ENCODE measurements at places on chromosomes 5 and 9.
A peak's percentile ranks its signal among the peaks of the same experiment; 100 is the strongest.

DNA sequence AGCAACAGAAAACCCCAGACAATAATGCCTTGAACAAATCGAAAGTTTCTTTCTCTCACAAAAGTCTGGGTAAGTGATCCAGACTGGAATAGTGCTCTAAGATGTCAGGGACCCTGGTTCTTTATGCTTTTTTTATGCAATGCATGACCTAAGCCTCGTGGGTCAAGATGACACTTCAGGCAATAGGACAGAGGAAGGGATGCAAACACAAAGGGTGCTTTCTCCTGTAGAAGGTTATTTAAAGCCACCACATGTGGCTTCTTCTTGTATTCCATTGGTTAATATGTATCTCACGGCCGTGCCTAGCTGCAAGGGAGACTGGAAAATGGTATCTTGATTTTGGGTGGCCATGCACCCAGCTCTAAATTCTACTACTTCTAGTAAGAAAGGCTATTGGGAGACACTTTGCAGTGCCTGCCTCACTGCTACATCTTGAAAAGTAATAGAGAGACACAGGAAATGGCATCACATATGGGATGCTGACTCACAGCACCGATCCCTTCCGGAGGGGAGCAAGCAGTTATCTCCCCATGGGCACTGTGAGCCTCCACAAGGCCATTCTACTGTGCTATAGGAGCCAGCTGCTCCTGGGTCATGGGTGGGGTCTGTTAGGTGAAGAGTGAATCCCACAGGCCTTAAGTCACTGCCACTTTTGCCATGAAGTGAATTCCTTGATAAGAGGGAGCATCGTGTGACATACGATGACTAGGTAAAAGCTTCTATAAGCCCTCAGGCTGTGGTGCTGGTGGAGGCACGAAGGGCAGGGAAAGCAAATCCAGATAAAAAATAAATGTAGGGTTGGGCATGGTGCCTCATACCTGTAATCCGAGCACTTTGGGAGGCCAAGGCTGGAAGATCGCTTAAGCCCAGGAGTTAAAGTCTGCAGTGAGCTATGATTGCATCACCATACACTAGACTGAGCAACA is 32.5 kb upstream of the RAB14 start:
- DNase-seq: no peak

DNA sequence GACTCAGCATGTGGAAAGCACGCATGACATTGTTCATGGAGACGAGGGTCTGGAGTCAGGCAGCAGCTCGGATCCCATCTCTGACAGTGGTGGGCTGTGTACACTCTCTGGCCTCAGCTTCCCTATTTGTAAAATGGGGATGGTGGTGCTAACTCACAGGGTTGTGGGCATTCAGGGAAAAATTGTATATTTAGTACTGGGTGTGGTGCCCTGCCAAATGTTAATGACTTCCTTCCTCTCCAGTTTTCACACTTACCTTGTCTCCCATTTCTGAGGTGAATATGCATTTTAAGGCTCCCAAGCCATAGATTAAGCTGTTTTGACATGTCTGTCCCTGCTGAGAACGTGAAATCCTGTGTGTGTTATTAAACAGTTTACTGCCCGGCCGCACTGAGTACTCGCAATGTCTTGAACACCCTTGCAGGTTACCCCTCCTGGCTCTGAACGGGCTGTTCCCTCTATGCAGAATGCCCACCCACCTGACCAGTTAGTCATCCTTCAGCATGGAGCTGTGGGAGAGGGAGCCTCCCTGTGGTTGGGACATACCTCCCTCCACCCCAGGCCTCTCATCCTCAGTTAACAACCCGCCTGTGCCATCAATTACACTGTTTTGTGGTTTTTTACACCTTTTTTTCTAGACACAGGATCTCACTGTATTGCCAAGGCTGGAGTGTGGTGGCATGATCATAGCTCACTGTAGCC is 25.8 kb downstream of the TJP2 start:
- no peak for DNase-seq

- no peak for DNase-seq
Measured at GRCh38 chr5:82351754-82352145, 73.6 kb upstream of the RPS23 start.

DNA sequence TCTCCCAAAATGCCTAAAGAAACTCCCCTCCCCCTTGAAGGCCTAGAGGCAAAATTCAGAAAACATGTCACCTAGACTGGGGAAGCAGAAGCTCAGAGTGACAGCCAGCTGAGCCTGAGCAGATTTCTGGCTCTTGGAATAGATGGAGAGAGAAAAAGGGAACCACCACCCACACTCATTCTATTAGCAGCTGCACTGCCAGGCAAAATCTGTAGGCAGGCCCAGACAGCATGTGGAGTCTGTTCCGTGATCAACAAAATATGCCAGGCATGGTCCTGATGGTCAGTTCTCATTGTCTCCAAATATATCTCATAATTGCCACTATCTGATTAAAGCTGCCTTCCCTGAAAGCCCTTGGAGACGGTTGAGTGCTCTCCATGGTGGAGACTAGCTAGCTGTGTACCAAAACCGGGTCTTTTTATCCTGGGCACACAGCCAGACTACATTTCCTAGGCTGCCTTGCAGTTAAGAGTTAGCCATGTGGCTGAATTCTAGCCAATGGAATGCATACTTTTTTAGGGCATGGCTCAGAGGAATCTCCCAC is 131.7 kb upstream of the GPR151 start:
- no peak for DNase-seq

- no peak for DNase-seq
Measured at GRCh38 chr9:84258371-84258770, 82.2 kb downstream of the SLC28A3 start.

GRCh38 chr5:4758550-4758949 is 381.6 kb upstream of the ADAMTS16 start:
- DNase-seq: no peak

DNA sequence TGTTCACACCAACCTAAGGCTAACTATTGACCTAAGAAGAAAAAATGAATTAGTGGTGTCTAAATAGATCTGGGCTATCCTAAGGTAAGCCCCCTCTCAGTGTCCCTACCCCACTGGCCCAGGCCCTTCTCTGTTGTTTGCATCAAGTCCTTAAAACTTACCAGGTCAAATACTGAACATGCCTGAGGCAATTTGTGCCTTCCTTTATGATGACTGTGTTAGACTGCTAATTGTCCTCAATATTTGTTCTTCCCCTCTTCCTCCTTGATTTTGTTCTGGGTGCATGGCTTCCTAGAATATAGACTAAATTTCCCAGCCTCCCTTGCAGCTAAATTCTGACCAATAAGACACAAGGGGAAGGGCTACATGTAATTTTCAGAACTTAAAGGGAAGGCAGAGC is 199.9 kb downstream of the ADAMTS12 start:
- no peak for DNase-seq

DNA sequence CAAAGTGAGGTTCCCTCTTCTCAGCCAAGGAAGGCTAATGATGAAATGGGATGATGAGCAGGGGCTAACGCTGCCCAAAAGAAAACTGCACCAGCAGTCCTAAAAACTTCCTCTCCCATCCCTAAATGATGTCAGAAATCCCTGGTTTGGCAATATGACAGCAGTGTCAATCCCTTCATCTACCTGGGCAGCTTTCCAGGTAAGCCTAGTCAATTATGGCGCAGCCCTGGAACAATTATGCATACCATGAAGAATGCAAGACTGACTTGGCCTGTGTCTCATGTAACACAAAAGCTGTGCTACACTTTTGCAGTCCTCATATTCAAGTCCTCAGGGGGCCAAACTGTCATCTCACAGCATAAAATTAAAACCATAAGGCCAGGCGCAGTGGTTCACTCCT is 7.0 kb downstream of the DMGDH start:
- DNase-seq: no peak

- no peak for DNase-seq
Measured at GRCh38 chr5:140339636-140340035, 6.8 kb downstream of the HBEGF start.

GRCh38 chr5:109053995-109054417 is 306.3 kb downstream of the FER start:
- DNase-seq: no peak

DNA sequence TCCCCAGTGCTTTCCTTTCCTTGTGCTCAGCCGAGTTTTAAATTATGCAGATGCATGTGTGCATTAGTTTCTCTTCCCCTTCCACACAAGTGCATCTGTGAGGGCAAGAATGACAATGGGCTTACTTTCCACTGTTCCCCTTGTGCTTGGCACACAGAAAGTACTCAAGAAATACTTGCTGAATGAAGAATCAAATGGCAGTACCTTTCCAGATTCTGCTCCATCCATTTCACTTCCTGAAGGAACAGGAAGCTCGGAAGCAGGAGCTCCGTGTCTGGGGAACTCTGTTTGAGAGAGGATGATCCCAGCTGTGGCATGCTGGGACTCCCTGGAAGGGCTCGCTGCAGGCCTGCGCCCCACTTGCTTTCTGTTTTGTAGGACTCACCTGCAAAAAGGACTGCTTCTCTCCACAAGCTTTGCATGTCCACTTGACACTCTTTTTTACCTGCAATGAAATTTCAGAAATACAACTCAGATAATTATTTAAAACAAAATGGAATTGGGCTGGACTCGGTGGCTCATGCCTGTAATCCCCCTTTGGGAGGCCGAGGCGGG is 5.5 kb downstream of the MRNIP start:
- DNase-seq: no peak

DNA sequence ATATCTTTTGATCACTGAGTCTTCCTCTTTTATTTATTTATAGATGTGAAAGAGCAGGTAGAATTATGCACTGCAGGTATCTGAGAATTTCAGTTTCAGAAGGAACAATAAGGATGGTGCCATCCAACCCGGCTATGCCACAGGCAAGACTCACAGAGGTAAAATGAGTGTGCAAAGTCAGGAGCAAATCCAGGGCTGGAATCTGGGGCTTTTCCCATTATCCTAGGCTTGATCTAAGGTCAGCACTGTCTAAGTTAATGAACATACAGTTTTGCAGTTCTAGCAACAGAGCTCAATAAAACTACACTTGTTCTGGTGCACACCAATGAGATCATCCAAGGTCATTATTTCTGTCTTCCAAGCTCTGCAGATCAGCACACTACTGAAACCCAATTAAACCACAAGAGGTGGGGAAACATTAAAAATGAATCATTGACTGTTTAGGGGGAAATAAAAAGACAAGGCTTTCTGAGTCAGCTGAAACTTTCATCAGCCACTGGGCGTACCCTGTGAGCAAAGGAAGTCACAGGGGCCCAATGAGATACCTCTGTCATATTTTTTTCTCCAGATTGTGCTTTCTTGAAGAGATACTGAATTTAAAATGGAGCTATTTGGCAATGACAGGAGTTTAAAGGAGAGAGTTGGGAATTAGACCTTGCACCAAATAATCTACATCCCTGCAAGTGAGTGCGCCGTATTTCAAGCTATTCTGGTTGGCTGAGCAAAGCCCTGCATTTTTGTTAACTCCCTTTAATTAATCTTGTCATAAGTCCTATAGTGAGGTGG is 662.2 kb upstream of the ZNF608 start:
- DNase-seq: no peak

- DNase-seq: peak; percentile 52
Measured at GRCh38 chr9:92140074-92140753, 25.0 kb upstream of the SPTLC1 start.

GRCh38 chr5:111670826-111671492 is 86.0 kb downstream of the NREP start:
- no peak for DNase-seq

DNA sequence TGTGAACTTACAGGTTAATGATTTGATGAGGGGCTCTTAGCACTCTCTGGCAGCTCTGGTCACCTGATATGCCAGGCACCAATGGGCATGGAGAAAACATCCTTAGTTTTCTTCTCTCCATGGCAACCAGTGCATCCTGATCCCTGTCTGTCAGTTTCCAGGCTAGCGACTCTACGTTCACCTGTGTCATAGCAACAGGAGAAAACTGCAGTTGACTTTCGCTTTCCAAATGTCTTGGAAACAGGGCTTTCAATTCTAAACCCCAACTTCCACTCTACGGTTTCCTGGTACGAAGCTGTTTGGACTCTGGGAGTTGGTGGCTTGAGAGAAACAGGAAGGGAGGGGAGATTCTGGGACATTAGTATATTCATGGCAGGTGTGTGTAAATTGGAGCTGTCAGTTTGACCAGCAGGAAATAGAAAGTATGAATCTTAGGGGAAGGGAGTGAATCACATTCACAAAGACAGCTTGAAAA is 74.4 kb downstream of the SLC28A3 start:
- no peak for DNase-seq

GRCh38 chr5:146644831-146645230 is 128.8 kb upstream of the GPR151 start:
- DNase-seq: no peak

DNA sequence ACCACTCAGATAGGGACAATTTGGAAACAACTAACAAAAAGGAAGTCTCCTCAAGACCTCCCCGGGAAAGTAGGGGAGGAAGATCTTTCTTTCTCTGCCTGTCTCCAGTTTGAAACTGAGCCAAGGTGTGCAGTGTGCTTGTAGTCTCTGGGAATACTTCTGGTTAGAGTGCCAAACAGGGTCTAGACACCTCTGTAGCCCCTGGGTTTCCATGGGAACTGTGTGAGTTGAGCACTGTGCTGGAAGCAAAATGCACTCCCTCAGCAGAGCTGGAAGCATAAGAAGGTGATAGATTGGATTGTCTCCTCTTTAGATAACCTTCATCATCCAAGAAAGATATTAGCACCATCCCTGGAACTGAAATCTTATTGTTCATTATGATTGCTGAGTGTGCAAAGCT is 129.2 kb upstream of the TNPO1 start:
- DNase-seq: no peak

DNA sequence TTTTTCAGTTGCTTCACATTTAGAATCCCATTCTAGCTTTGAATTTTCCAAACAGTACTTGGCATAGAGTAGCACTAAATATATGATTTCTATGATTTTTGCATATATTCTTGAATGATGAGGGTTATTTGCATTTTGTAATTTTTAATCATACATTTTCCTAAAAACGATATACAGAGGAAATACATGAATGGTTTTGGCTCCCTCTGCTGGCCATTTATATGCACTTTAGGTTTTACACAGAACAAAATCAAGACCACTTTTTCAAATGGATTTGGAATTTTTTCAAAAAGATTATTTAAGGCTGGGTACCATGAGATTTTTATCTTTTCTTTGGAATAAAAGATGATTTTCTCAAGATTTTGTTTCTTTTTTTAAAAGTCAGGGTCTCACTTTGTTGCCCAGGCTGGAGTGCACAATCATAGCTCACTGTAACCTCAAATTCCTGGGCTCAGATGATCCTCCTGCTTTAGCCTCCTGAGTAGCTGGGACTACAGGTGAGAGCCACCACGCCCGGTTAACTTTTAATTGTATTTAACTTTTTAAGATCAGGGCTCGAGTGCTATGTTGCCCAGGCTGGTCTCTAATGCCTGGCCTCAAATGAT is 16.7 kb upstream of the COMMD10 start:
- DNase-seq: no peak

DNA sequence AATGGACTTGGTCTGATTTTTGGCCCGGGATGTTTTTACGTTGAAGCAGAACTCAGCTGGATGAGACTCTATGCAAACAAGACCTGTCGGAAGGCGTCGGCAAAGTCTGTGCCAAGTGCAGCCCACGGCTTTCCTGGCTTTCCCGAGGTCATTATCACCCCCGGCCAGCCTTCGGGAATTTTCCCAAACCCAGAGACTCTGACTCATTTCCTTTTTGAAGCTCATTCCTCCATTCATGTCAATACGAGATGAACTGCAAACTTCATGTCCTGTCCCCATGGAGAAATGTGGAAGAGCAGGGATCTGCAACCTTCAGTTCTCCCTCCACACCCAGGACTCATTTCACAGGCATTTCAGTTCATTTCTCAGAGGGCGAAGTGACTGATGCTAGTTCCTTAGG is 95.3 kb downstream of the IRX2 start:
- no peak for DNase-seq

All from activated CD8-positive, alpha-beta memory T cell treated with anti-CD3 and anti-CD28 coated beads for 1 hour (primary cell).